ENCODE measurements at places on chromosomes 1 and 21. TPM values are rescaled to one million over a fixed set of nuclear protein-coding genes. Genes with fewer than 3 reads are reported as not detected.

Gene IQGAP3
- total RNA-seq, result 16.1 TPM

Gene CRP
- total RNA-seq, result not detected

DNA sequence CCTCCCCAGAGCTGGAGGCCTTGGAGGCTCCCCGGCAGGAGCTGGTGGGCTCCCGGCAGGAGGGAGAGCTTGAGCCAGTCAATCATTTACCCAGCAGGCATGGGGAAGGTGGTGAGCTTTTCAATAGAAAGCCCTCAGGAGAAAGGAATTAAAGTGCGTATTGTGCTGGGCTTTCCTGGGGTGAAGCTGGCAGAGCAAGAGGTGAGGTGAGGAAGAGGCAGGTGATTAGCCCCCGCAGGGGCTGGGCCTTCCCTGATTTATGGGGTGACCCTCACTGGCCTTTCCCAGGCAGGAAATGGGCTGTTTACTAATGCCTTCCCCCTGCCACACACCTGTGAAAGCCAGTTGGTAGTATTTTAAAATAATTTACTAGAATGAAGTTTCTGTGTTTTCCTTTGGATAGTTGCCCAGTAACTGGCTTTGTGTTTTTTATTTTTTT, 25.8 kb downstream of the CLDN14 start:
- DNase-seq, result no peak
- no peak overlapping the region for H3K27ac ChIP-seq
- peaks cover 2% of the 10 kb centered on the region for H3K27me3 ChIP-seq
- H3K4me1 ChIP-seq, result no peaks in the 10 kb centered on the region
- no peak overlapping the region for H3K4me3 ChIP-seq
- no peaks in the 10 kb centered on the region for H3K36me3 ChIP-seq

DNA sequence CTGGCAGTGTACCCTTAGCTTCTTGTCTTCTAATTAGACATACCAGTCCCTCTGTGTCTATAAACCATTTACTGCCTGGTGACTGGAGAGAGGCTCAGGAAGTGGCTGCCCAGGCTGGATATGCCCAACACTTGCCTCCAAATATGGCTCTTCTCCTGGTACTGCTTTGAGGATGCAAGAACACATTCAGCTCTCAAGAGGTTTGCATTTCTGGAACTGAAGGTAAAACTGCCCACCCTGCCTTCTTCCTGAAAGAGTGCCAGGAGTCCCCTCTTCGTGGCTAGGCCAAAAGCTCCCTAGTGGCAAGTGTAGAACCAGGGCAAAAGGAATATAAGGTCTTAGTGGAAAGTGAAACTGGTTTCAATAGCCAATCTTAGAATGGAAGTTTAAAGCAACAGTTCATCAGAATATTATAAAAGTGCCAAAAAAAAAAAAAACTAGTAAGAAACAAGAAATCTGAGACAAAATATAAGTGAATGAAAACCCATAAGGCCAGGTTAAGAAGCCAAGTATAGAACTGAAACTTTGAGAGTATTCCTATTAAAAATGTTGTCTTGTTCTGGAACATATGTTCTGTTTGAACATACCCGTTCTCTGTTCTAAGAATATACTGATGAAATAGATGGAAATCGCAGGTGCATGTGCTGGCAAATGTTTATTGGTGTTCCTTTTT, 77.2 kb upstream of the CTTNBP2NL start:
- no peaks in the 10 kb centered on the region for H3K4me1 ChIP-seq
- H3K27me3 ChIP-seq, result peaks cover 14% of the 10 kb centered on the region
- H3K27ac ChIP-seq, result no peak overlapping the region
- no peak for DNase-seq
- H3K4me3 ChIP-seq, result no peak overlapping the region
- H3K36me3 ChIP-seq, result no peaks in the 10 kb centered on the region

DNA sequence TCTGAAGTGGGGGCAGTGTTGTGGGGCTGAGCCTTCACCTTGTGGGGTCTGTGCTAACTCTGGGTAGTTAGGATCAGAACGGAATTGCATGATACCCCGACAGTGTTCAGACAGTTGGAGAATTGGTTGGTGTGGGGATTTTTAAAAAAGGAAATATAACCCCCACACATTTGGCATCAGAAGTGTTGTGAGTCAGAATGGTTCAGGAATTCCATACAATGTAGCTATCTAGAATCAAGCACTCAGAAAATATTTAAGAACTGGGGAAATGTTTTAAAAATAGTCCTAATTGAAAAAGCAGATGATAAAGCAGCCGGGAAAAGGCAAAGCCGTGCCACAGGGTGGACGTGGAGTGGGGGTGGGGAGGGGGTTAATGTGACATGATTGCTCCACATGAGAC, 6.5 kb upstream of the S100A7 start:
- H3K4me1 ChIP-seq, result peaks cover 4% of the 10 kb centered on the region
- H3K4me3 ChIP-seq, result no peak overlapping the region
- peaks cover 16% of the 10 kb centered on the region for H3K27me3 ChIP-seq

Gene RIPPLY3
- not detected for total RNA-seq

- H3K36me3 ChIP-seq, result peaks cover 35% of the 10 kb centered on the region
- H3K4me1 ChIP-seq, result peaks cover 49% of the 10 kb centered on the region
- DNase-seq, result no peak
- peak overlapping the region; percentile 88 for H3K27ac ChIP-seq
Measured at GRCh38 chr1:91754816-91755580, 131.0 kb downstream of the TGFBR3 start.

Gene PLEKHO1
- total RNA-seq, result 31.2 TPM

- H3K27ac ChIP-seq, result no peak overlapping the region
- no peak overlapping the region for H3K4me3 ChIP-seq
- no peaks in the 10 kb centered on the region for H3K27me3 ChIP-seq
- DNase-seq, result no peak
- H3K4me1 ChIP-seq, result peaks cover 29% of the 10 kb centered on the region
Measured at GRCh38 chr1:116392717-116393404, 19.8 kb downstream of the ATP1A1 start.

Gene GPR161
- total RNA-seq, result 1.3 TPM

GRCh38 chr1:209786146-209786545, 1.8 kb upstream of the C1orf74 start:
- H3K4me1 ChIP-seq, result peaks cover 52% of the 10 kb centered on the region
- H3K27ac ChIP-seq, result no peak overlapping the region
- no peak overlapping the region for H3K4me3 ChIP-seq
- H3K36me3 ChIP-seq, result peaks cover 25% of the 10 kb centered on the region
- no peak for DNase-seq

GRCh38 chr1:222521299-222522104, 26.4 kb downstream of the HHIPL2 start:
- no peak overlapping the region for H3K4me3 ChIP-seq
- no peak overlapping the region for H3K27ac ChIP-seq
- no peaks in the 10 kb centered on the region for H3K36me3 ChIP-seq
- no peaks in the 10 kb centered on the region for H3K4me1 ChIP-seq

Gene DBT
- total RNA-seq, result 10.7 TPM

Gene OR2L8
- 0.21 TPM for total RNA-seq

Gene ZFP69B
- total RNA-seq, result 5.4 TPM

- H3K36me3 ChIP-seq, result no peaks in the 10 kb centered on the region
- H3K4me1 ChIP-seq, result no peaks in the 10 kb centered on the region
Measured at GRCh38 chr1:62309906-62310305, 9.3 kb downstream of the KANK4 start.

DNA sequence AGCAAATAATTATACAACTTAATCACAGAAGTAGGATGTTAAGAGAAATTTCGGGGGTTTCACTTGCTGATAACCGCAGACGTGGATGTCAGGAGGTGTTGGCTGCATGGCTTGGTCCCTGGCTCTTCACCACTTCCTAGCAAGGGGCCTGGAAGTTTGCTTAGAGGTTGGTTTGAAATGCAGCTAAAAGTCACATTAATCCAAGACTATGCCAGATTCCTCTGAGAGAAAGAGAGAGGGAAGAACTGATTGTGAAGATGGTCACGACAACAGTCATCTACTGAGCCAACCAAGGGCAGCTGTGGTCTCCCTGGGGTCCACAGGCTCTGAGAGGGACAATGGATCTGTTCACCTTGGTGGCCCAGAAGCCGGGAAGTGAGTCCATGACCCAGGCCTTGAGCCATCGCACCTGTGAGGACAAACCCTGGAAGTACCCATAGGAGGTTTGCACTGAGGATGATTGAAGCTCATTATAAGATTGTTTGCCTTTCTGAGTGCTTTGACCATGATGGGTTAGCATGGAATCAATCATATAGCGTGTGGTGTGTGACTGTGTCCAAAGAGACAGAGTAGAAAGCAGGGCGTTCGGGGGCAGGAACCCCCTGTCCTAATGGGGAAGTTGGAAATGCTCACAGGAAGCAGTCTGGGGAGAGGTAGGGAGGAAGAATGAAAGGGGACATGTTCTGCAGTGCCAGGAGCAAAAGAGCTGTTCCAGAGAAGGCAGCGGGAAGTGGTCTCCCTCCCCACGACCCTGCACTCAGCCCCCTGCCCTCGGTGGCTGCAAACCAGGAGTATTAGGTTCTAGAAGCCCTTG, 47.1 kb downstream of the UMODL1 start:
- H3K36me3 ChIP-seq, result no peaks in the 10 kb centered on the region
- H3K4me1 ChIP-seq, result peaks cover 29% of the 10 kb centered on the region
- no peak for DNase-seq
- H3K27me3 ChIP-seq, result peaks cover 41% of the 10 kb centered on the region
- no peak overlapping the region for H3K27ac ChIP-seq

Gene CHRM3
- not detected for total RNA-seq

Gene VSIG8
- total RNA-seq, result not detected

DNA sequence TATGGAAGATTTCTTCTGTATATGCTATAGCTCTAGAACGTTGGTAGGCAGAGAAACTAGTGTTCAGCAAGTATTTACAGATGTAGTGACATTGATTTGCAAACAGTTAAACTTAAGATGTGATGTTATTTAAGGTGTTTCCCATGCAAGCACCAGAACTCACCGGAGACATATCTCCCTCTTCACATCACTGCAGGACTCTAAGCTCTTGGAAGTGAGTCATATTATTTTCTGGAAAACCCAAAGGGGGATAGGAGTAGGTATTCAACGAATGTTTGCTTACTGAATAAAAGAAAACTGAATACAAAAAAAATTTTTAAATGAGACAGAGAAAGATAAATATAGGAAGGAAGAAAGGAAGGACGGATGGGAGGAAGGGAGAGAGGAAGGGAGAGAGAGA, 25.0 kb downstream of the RGS4 start:
- H3K27me3 ChIP-seq, result no peaks in the 10 kb centered on the region
- no peak for DNase-seq
- H3K4me1 ChIP-seq, result no peaks in the 10 kb centered on the region
- H3K27ac ChIP-seq, result no peak overlapping the region
- no peaks in the 10 kb centered on the region for H3K36me3 ChIP-seq

GRCh38 chr1:51570063-51570710, 46.7 kb upstream of the OSBPL9 start:
- no peak for DNase-seq
- H3K4me1 ChIP-seq, result peaks cover 36% of the 10 kb centered on the region
- no peaks in the 10 kb centered on the region for H3K36me3 ChIP-seq
- H3K27ac ChIP-seq, result peak overlapping the region; percentile 40
- no peak overlapping the region for H3K4me3 ChIP-seq

Gene FCRL1
- not detected for total RNA-seq

DNA sequence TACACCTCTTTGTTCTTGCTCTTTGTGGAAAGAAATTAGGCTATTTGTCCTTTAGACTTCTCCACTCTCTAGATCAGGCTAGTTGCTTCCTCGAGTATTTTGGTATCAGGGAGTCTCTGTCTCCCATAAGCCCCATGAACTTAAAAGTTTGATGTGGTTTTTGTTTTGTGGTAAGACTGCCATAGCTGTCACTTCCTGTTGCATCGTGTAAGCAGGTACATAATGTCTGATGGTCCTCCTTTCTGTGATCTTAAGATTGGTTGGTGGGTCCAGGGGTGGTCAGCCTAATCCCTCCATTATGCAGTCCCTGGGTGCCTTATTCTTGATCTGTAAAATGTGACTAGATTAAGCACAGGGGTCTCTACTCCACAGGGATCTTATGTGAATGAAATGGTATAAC, 23.1 kb downstream of the CD53 start:
- peak overlapping the region; percentile 59 for H3K27ac ChIP-seq
- DNase-seq, result no peak
- no peak overlapping the region for H3K4me3 ChIP-seq
- H3K4me1 ChIP-seq, result peaks cover 76% of the 10 kb centered on the region

- no peak overlapping the region for H3K4me3 ChIP-seq
- H3K27me3 ChIP-seq, result no peaks in the 10 kb centered on the region
- no peak overlapping the region for H3K27ac ChIP-seq
- H3K4me1 ChIP-seq, result peaks cover 2% of the 10 kb centered on the region
- peaks cover 4% of the 10 kb centered on the region for H3K36me3 ChIP-seq
- DNase-seq, result no peak
Measured at GRCh38 chr1:33168556-33169289, 13.1 kb downstream of the TRIM62 start.

Gene CYB561D1
- total RNA-seq, result 13.6 TPM

Gene PRR9
- total RNA-seq, result not detected

GRCh38 chr1:163772246-163772645, 450.5 kb downstream of the NUF2 start:
- no peaks in the 10 kb centered on the region for H3K4me1 ChIP-seq
- DNase-seq, result no peak
- H3K36me3 ChIP-seq, result no peaks in the 10 kb centered on the region
- no peak overlapping the region for H3K27ac ChIP-seq
- no peaks in the 10 kb centered on the region for H3K27me3 ChIP-seq

DNA sequence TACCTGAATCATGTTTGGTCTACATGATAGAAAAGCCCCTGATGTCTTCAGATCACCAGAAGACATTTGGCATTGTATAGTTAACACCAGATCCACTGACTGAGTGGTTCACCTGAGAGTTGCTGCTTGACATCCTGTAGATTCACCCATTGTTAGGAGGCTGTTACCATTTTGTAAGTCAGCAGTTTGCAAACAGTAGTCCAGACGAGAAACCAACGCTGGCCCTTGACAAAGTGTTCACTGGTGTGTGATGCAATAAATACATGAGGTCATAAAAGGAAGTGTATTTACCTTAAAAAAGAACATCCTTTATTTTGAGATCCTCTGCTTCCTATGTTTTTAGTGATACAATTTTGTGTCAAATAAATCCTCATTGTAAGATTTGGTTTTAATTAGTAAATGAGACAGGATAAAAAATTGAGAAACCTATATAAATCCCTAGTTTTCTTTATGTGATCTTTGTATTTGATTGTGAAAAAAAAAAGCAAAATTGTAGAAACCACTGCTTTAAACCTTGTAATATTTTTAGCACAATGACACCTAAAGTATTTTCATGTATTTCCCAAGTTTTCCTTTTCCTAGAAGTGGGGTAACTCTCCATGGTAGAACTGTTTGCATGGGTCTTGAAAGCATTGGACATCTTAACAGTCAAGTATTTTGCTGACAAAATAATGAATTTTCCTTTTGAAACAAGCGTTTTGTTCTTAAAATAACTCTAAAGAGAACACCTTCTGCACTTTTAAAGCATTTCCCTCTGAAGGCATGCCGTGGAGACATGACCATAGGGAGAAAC, 204.3 kb downstream of the FGGY start:
- H3K36me3 ChIP-seq, result peaks cover 2% of the 10 kb centered on the region
- no peak for DNase-seq
- H3K27ac ChIP-seq, result no peak overlapping the region
- H3K27me3 ChIP-seq, result no peaks in the 10 kb centered on the region

Data from activated T-helper 2 cell treated with anti-CD3 and anti-CD28 coated beads, Interferon-gamma antibody, Interleukin-2, Interleukin-4, amounts not matched to agents 10 μg/mL and 5 μg/mL and 100 μg/mL, durations not matched to agents 14 hours and 24 hours and 36 hours (primary cell).